ENCODE measurements at places on chromosomes 1 and 21. TPM values are rescaled to one million over a fixed set of nuclear protein-coding genes. Genes with fewer than 3 reads are reported as not detected.

The CFHR3 gene
- polyA plus RNA-seq, result 0.50 TPM

The RIPK4 gene
- 14.4 TPM for polyA plus RNA-seq

The CD1B gene
- polyA plus RNA-seq, result not detected

The HSD3B2 gene
- polyA plus RNA-seq, result 3.0 TPM

The TPTE gene
- not detected for polyA plus RNA-seq

The NEK2 gene
- 25.4 TPM for polyA plus RNA-seq

The PTPRU gene
- 13.1 TPM for polyA plus RNA-seq

The ELAVL4 gene
- polyA plus RNA-seq, result 3.2 TPM

The PAQR6 gene
- 6.0 TPM for polyA plus RNA-seq

The GPR61 gene
- polyA plus RNA-seq, result 1.1 TPM

The PROK1 gene
- polyA plus RNA-seq, result 0.17 TPM

The C1orf94 gene
- not detected for polyA plus RNA-seq

The FMN2 gene
- 6.9 TPM for polyA plus RNA-seq

The INAVA gene
- 33.8 TPM for polyA plus RNA-seq

The PLA2G2C gene
- polyA plus RNA-seq, result 0.10 TPM

The OLFML2B gene
- polyA plus RNA-seq, result 8.5 TPM

The DMBX1 gene
- polyA plus RNA-seq, result not detected

The PLA2G2D gene
- polyA plus RNA-seq, result 0.08 TPM

The AGO3 gene
- polyA plus RNA-seq, result 18.6 TPM

The OR2W3 gene
- polyA plus RNA-seq, result 0.25 TPM

The NBPF14 gene
- 42.4 TPM for polyA plus RNA-seq

The IL19 gene
- polyA plus RNA-seq, result 1.0 TPM

The GNG12 gene
- 105 TPM for polyA plus RNA-seq

The TRPM2 gene
- 0.57 TPM for polyA plus RNA-seq

The HAO2 gene
- polyA plus RNA-seq, result 80.5 TPM

The CD84 gene
- 1.1 TPM for polyA plus RNA-seq

The MARK1 gene
- 10.6 TPM for polyA plus RNA-seq

The AMY1C gene
- not detected for polyA plus RNA-seq

The FCRL5 gene
- polyA plus RNA-seq, result 0.17 TPM

Measured in left kidney (tissue), 8 donors.